ENCODE measurements at places on chromosomes 2 and 18.

- no peak for DNase-seq
Observed at GRCh38 chr18:31931163-31931885, 11.6 kb downstream of the TRAPPC8 start.

- peak; percentile 34 for DNase-seq
Observed at GRCh38 chr2:50143822-50144575, 887.9 kb downstream of the NRXN1 start.

DNA sequence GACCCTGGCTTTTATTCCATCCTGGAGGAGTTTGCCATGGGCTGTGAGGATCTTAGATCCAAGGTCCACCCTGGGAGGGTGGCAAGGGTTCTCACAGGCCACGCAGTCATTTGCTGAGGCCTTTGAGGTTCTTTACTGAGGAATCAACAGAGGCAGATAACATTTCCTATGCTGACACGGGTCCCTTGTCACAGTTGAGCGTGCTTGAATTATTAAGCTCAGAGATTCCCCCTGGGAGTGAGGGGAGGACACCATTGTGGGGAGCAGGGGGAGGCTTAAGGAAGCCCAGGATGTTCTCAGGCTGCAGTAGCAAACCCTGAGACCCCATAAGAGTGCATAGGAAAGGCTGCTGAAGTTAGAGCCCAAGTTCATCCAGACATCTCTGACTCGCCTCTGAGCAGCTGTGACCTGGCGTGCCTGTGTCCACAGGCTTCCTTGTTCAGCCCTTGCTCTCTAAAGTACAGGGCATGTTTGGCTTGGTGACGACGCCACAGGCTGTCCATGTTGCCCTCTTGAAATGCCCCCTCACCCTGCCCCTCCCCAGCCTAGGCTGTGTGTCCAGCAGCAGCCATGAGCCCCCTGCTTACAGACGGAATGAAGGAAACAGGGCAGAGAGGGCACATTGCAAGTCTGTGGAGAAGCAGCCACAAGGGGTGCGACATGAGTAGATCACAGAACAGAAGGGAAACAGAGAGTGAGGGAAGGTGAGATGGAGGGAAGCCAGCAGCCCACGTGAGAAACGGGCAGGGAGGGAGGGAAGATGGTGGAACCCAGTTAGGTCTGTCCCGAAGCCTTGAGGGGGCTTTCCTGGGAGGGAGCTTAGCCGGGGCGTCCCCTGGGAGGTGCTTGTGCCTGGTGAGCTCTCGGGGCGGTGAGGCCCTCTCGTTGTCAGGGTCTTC lies 34.0 kb downstream of the NAPG start:
- DNase-seq: peak; percentile 55

GRCh38 chr18:55982992-55983391 lies 395.0 kb upstream of the TCF4 start:
- DNase-seq: no peak

GRCh38 chr18:11676867-11677266 lies 12.2 kb upstream of the GNAL start:
- no peak for DNase-seq

DNA sequence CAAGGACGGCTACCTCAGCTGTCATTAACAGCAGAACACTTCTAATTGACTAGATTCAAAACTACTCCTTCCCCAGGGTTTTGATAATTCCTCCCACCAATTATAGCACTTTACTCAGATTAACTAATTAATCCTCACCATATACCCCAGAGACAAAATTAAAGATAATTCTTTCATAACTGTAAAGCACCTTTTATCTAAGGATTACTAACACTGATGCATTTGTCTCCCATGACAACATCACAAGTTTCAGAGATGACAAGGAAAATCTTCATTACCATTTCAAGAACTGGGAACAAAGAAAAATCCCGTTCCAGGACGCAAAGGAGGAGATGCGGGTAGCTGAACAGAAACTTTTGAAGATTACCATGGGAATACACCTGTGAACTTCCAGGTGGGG lies 129.4 kb upstream of the ITGA6 start:
- no peak for DNase-seq

- no peak for DNase-seq
Observed at GRCh38 chr2:217743966-217744761, 258.6 kb downstream of the TNS1 start.

GRCh38 chr18:44691148-44691925 lies 10.6 kb downstream of the SETBP1 start:
- no peak for DNase-seq

GRCh38 chr2:58032016-58032763 lies 14.4 kb upstream of the VRK2 start:
- no peak for DNase-seq

GRCh38 chr18:75464356-75464755 lies 36.9 kb upstream of the SMIM21 start:
- no peak for DNase-seq

GRCh38 chr2:145029873-145030272 lies 510.0 kb upstream of the ZEB2 start:
- no peak for DNase-seq

GRCh38 chr2:173432049-173432754 lies 77.5 kb downstream of the CDCA7 start:
- DNase-seq: no peak

DNA sequence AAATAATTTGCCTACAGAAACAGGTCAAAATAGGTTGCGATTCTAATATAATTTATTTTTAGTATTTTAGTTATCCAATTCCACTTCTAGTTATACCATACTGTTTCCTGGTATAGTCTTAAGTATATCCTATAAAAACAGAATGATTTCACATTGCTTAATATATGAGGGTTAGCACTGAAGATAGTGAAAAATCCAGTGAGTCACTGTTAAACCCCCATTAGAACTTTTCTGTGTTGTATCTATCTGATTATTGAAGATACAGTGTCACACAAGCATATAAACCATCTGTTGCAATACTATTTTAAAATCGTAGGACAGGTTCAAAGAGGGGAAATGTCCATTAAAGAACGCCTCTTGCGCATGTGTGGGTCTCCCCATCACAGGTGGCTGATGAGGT lies 110.0 kb downstream of the FEZ2 start:
- DNase-seq: no peak

DNA sequence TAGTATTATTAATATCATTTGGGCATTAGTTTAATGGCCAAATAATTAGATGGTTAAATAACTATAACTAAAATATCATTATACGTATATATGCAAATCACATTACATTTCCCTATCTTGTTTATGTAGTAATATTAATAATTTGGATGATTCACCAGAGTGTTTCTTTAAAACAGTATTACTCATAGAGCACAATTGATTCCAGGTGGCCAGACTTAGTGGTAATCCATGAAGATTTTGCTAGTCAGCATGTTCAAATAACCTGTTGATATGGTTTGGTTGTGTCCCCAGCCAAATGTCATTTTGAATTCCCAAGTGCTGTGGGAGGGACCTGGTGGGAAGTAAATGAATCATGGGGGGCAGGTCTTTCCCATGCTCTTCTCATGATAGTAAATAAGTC lies 782.3 kb downstream of the LRP1B start:
- DNase-seq: no peak

DNA sequence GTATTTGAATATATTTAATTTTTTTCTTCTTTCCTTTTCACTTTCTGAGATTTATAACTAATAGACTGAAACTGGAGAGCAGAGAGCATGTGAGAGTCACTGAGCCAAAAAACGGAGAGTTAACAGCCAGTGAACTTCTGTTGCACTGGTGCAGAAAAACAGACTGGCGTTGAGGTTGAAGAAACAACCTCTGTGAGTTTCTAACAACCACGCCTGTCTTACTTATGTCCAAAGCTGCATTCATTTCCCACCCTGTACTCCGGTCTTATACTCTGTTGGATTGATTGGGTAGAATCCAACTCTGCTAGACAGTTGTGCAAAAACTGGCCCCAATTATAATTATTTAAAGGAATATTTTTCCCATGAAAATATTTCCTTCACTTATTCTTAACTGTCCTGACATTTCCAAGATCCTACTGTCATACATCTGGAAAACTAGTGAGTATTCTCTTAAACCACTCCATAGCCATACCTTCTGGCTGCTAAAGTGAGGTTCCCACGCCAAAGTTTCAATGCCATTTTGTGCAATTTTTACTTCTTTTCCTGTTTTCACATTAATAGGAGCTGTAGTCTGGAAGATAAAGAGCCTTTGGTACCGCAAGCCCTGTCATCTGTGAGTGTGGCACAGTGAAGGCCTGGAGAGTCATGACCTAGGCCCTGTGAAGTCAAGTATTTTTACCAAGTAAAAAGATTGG lies 9.4 kb downstream of the CYP1B1 start:
- DNase-seq: no peak

Data from GM20000 (cell line).